ENCODE measurements at places on chromosomes 2 and 18. TPM values are rescaled to one million over a fixed set of nuclear protein-coding genes. Genes with fewer than 3 reads are reported as not detected.
A peak's percentile ranks its signal among the peaks of the same experiment; 100 is the strongest.

LIPG gene
- total RNA-seq: 6.1 TPM

CTNNA2 gene
- 4.5 TPM for total RNA-seq

MAIP1 gene
- 32.3 TPM for total RNA-seq

XDH gene
- 1.6 TPM for total RNA-seq

WDSUB1 gene
- 6.2 TPM for total RNA-seq

CTAGE1 gene
- total RNA-seq: not detected

ASAP2 gene
- total RNA-seq: 11.0 TPM

CHRNG gene
- total RNA-seq: not detected

AMER3 gene
- 0.59 TPM for total RNA-seq

DNA sequence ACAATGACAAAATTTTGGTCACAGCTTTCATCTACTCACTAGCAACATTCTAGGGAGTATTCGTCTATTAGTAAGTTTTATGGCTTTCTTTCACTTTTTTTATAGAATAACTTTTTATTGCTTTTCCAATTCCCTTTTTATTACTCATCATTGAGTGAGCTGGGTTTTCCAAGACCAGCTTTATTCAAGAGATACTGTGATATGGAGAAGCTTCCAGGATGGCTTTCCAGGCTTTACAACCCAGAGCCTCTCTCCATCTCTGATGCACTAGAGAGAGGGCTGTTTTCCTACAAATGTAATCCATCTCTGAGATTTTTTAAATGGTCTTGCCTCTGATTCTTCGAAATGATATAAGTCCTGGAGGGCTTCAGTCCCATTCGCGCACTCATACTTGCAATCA, 118.3 kb downstream of the LDLRAD4 start:
- H3K27me3 ChIP-seq: no peaks in the 10 kb centered on the region
- H3K36me3 ChIP-seq: peaks cover 4% of the 10 kb centered on the region
- no peak overlapping the region for H3K4me3 ChIP-seq
- no peak overlapping the region for H3K27ac ChIP-seq
- H3K4me1 ChIP-seq: no peaks in the 10 kb centered on the region
- no peak for DNase-seq

- H3K4me1 ChIP-seq: no peaks in the 10 kb centered on the region
- no peak overlapping the region for H3K27ac ChIP-seq
- H3K27me3 ChIP-seq: no peaks in the 10 kb centered on the region
- no peak for DNase-seq
- no peak overlapping the region for H3K4me3 ChIP-seq
- H3K36me3 ChIP-seq: no peaks in the 10 kb centered on the region
Observed at GRCh38 chr18:5842653-5843052, 52.7 kb downstream of the TMEM200C start.

GRCh38 chr2:231016566-231017230, 20.6 kb upstream of the C2orf72 start:
- DNase-seq: no peak
- H3K36me3 ChIP-seq: peaks cover 4% of the 10 kb centered on the region
- no peak overlapping the region for H3K4me3 ChIP-seq

DNA sequence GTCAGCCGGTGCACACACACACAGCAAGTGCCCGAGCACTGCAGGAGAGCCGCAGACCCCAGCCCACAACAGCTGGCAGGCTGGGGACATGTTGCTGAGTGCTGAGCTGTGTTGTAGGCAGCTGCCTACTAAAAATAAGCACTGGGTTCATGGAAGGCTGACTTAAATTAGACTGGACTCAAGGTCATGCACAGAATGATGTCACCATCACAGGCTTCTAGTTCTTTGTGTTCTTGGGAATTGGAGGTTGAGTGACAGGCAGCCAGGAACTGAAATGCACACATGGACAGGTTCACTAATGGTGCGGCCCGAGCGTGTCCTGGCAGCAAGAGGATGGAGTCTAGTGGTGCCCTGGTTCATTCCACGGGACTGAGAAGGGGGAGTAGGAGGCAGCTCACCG, 71.3 kb downstream of the VWA3B start:
- H3K4me3 ChIP-seq: no peak overlapping the region
- H3K36me3 ChIP-seq: no peaks in the 10 kb centered on the region
- peak; percentile 12 for DNase-seq
- no peaks in the 10 kb centered on the region for H3K4me1 ChIP-seq

DNA sequence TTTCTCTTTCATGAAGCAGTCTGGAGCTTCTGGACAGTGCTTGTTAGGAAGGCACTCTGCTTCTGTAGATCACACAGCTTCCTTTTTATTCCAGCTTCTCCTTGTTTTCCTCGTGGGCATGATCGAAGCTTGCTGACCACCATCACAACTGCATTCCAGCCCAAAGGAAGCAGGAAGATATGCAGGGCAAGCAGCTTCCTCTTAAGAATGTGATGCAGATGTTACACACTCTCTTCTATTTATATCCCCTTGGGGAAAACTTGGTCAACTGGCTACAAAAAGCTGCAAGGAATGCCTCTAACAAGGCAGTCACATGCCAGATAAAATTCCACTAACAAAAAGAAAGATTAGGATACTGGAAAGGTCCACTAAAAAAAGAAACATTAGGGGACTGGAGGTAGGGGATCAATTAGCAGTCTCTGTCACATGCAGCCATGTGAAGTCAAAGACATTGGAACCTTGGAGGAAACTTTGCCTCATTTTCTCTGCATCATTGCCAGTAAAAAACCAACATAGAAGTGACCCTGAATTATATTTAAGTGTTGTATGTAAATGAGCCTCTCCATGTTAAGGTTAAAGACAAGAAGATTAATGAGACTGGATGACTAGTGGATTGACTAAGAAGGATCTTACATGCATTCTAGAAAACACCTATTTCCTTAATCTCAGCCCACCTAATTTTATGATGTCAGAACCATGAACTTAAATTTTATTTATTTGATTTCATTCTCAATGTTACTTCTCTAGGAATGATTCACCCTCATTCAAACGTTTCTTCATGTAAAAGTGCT, 98.3 kb downstream of the NAB1 start:
- H3K4me1 ChIP-seq: peaks cover 2% of the 10 kb centered on the region
- no peak overlapping the region for H3K27ac ChIP-seq
- H3K36me3 ChIP-seq: no peaks in the 10 kb centered on the region
- no peaks in the 10 kb centered on the region for H3K27me3 ChIP-seq

GRCh38 chr2:32847734-32848133, 99.0 kb upstream of the LTBP1 start:
- no peaks in the 10 kb centered on the region for H3K27me3 ChIP-seq
- H3K36me3 ChIP-seq: peaks cover 2% of the 10 kb centered on the region
- H3K4me1 ChIP-seq: no peaks in the 10 kb centered on the region
- H3K4me3 ChIP-seq: no peak overlapping the region

DNA sequence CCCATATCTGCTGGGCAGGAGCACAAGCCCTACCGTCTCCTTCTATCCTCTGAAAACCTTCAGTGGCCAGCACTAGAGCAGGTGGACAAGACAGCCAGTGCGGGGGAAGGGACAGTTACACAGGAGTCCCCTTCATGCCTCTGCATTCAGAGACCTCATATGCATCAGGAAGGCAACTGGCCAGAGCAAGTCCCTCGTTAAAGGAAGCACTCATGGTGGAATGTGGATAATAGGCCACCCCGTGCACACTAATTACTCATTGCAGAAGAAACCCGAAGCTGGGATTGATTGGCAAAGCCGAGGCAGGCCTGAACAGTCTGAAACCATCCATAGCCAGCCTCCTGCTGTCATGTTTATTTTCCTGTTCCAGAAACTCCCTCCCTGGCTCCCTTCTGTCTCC, 11.2 kb downstream of the KIAA2012 start:
- no peaks in the 10 kb centered on the region for H3K27me3 ChIP-seq
- H3K36me3 ChIP-seq: peaks cover 6% of the 10 kb centered on the region
- no peak for DNase-seq
- H3K27ac ChIP-seq: no peak overlapping the region
- peaks cover 9% of the 10 kb centered on the region for H3K4me1 ChIP-seq

- peaks cover 40% of the 10 kb centered on the region for H3K36me3 ChIP-seq
- no peaks in the 10 kb centered on the region for H3K4me1 ChIP-seq
- no peak overlapping the region for H3K4me3 ChIP-seq
- no peaks in the 10 kb centered on the region for H3K27me3 ChIP-seq
Observed at GRCh38 chr2:187869195-187869594, 315.0 kb upstream of the TFPI start.

DNA sequence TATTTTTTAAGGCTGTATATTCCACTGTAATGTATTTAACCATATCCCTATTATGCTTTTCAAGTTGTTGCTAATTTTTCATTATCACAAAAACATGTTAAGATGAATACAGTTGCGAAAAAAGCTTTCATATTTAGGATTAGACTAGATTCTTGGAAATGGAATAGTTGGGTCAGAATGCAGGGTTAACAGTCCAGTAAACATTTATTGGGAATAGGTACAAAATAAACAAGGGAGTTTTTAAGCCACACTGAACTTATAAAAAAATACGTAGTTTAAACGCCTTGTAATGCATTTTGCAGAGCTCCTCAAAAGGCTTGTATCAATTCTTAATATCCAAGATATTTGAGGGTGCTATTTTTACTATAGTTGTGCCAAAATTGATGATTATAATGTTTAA, 35.6 kb downstream of the RPE start:
- no peak overlapping the region for H3K4me3 ChIP-seq
- H3K36me3 ChIP-seq: no peaks in the 10 kb centered on the region
- H3K4me1 ChIP-seq: no peaks in the 10 kb centered on the region
- H3K27ac ChIP-seq: no peak overlapping the region

GRCh38 chr2:141694180-141694579, 436.6 kb downstream of the LRP1B start:
- no peaks in the 10 kb centered on the region for H3K36me3 ChIP-seq
- H3K4me3 ChIP-seq: no peak overlapping the region
- H3K27ac ChIP-seq: no peak overlapping the region
- no peaks in the 10 kb centered on the region for H3K27me3 ChIP-seq
- no peak for DNase-seq
- H3K4me1 ChIP-seq: no peaks in the 10 kb centered on the region

- no peaks in the 10 kb centered on the region for H3K27me3 ChIP-seq
- no peak for DNase-seq
- no peak overlapping the region for H3K27ac ChIP-seq
- no peaks in the 10 kb centered on the region for H3K4me1 ChIP-seq
Observed at GRCh38 chr2:64838817-64839216, 150.4 kb upstream of the SLC1A4 start.

DNA sequence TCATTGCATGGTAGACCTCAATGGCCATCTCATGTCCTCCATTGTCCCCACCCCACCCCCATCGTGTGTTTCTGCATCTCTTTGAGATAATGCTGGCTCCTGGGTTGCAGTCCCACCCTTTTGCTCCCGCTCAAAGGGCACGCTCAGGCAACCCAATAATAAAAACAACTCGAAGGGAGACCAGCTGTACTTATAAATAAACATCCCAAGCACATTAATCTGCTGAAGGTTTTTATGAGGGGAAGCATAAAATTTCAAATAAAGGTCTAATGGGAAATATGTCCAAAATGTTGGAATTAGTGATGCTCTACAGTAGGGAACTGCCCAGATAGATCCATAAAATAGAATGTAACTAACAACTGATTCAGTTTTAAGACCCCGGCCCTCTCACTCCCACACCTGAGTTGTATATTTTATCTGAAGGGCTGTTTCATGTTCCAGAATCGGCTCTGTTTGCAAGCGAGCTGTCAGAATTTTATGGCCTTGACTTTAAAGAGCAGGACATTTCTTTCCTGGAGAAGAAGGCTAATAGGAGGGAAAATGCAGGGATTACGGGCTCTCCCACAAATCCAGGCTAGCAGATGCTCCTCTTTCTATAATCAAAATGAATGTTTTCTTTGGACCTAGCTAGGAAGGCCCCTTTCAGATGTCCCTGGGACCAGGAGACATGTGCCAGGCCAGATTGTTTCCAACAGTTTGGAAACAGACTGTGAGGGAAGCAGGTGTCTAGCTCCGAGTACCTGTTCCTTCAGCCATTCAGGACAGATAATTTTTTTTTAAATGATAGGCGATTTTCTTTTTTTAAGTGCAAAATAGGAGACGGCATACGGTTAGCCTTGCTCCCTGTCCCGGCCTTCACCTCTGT, 103.7 kb downstream of the APOB start:
- H3K4me3 ChIP-seq: no peak overlapping the region
- no peaks in the 10 kb centered on the region for H3K27me3 ChIP-seq
- no peaks in the 10 kb centered on the region for H3K4me1 ChIP-seq

- H3K36me3 ChIP-seq: no peaks in the 10 kb centered on the region
- H3K27ac ChIP-seq: no peak overlapping the region
- H3K27me3 ChIP-seq: no peaks in the 10 kb centered on the region
- H3K4me1 ChIP-seq: no peaks in the 10 kb centered on the region
- peak; percentile 51 for DNase-seq
Observed at GRCh38 chr2:239506101-239506857, 105.5 kb upstream of the HDAC4 start.

GRCh38 chr2:241179899-241180298, 8.6 kb upstream of the ANO7 start:
- H3K27me3 ChIP-seq: no peaks in the 10 kb centered on the region
- peaks cover 4% of the 10 kb centered on the region for H3K36me3 ChIP-seq
- no peak for DNase-seq
- no peaks in the 10 kb centered on the region for H3K4me1 ChIP-seq
- no peak overlapping the region for H3K27ac ChIP-seq

DNA sequence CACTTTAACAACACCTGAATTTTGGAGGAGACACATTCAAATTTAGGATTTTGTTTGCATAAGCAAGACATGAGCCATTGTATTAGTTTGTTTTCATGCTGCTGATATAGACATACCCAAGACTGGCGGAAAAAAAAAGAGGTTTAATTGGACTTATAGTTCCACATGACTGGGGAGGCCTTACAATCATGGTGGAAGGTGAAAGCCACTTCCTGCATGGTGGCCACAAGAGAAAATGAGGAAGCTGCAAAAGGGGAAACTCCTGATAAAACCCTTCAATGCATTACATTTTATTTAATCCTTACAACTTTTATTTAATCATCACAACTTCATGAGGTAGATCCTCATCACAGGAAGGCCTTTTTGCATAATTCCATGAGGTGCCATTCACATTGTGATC, 242.0 kb upstream of the STON1 start:
- no peaks in the 10 kb centered on the region for H3K27me3 ChIP-seq
- H3K4me3 ChIP-seq: no peak overlapping the region
- H3K27ac ChIP-seq: no peak overlapping the region
- no peak for DNase-seq
- H3K36me3 ChIP-seq: no peaks in the 10 kb centered on the region

- H3K4me1 ChIP-seq: peaks cover 7% of the 10 kb centered on the region
- DNase-seq: no peak
- H3K36me3 ChIP-seq: no peaks in the 10 kb centered on the region
- H3K27ac ChIP-seq: no peak overlapping the region
- no peaks in the 10 kb centered on the region for H3K27me3 ChIP-seq
- no peak overlapping the region for H3K4me3 ChIP-seq
Observed at GRCh38 chr2:202019689-202020450, 13.8 kb upstream of the FZD7 start.

GRCh38 chr2:42901076-42901640, 108.8 kb upstream of the HAAO start:
- H3K4me1 ChIP-seq: no peaks in the 10 kb centered on the region
- DNase-seq: no peak
- no peaks in the 10 kb centered on the region for H3K36me3 ChIP-seq
- no peak overlapping the region for H3K4me3 ChIP-seq
- H3K27ac ChIP-seq: no peak overlapping the region
- H3K27me3 ChIP-seq: no peaks in the 10 kb centered on the region

DNA sequence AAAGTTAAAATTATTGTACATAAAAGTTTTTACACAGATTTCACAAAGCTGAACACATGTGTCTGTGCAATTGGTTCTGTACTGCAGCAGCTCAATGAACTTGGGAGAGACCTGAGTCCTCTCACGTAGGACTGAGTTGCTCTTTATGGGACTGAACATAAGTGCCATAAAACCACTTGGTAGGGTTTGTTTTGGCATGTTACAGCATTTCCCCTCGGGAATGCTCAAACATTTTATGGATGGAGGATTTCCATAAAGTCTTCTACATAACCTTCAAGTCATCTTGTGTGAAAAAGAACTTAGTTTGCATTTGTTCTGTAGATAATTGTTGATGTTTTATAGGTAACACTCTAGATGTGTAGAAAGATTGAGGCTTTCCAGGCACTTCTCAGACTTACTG, 15.9 kb downstream of the LYPD6 start:
- H3K27me3 ChIP-seq: no peaks in the 10 kb centered on the region
- no peak overlapping the region for H3K27ac ChIP-seq
- no peak for DNase-seq
